Amygdala (tissue), 56 donors: ENCODE measurements at places on chromosomes 3 and 15.

DNA sequence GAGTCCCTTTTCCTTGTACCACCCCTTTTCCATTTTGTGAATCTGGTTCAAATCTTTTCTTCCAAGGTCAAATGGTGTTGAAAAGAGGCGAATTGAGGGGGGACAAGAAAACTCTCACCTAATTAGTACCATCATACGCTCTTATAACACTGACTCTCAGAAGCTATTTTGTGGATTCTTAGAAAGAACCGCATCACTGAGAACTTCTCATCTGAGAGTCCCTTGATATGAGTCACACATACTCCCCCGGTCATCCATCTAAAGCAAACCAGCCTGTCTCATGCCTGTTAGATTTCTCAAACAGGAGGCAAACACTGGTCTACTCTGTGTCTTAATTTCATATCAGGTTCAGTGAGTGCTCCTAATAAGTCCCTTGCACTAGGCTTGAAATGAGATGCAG, 76.5 kb upstream of the SPRED1 start:
- no peak for DNase-seq

- DNase-seq: peak; percentile 71
These were observed 16.5 kb downstream of the PLXNA1 start for GRCh38 chr3:126999383-126999782.

DNA sequence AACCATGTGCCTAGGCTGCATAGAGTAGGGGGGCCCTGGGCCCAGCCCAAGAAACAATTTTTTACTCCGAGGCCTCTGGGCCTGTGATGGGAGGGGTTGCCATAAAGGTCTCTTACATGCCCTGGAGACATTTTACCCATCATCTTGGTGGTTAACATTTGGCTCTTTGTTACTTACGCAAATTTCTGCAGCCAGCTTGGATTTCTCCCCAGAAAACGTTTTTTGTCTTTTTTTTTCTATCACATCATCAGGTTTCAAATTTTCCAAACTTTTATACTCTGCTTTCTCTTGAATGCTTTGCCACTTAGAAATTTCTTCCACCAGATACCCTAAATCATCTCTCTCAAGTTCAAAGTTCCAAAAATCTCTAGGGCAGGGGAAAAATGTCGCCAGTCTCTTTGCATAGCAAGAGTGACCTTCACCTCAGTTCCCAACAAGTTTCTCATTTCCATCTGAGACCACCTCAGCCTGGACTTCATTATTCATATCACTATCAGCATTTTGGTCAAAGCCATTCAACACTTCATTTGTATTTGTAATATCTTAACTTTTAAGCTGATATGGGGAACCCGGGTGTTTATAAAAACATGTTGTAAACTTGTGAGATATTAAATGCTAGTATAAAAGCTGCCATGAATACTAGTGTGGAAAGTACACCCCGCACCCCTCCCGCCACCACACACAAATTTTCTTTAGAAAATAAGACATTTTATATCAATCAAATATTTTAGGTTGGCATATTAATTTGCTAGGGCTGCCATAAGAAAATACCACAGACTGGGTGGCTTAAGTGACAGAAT, 56.0 kb upstream of the PLSCR4 start:
- DNase-seq: no peak

DNA sequence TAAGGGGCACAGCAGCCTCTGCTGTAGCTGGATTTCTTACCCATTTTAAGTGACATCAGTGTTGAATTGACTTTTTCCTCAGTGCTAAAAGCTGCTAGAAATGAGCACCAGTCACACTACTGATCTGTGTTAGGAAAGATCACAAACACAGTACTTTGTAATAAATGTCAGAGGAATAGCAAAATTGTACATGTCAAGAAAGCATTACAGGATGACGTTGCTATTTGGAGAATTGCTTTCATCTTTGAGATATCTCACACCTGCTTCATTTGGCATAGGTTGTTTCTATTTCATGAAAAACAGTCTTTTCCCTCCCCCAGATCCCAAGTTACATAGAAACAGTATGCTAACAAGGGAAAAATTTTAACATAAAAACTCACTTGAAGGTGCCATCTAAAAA, 77.8 kb downstream of the SLC25A26 start:
- no peak for DNase-seq

GRCh38 chr3:14718539-14718938, 43.6 kb downstream of the C3orf20 start:
- no peak for DNase-seq

- DNase-seq: peak; percentile 28
These were observed 171.9 kb downstream of the FMN1 start for GRCh38 chr15:33022629-33023028.

DNA sequence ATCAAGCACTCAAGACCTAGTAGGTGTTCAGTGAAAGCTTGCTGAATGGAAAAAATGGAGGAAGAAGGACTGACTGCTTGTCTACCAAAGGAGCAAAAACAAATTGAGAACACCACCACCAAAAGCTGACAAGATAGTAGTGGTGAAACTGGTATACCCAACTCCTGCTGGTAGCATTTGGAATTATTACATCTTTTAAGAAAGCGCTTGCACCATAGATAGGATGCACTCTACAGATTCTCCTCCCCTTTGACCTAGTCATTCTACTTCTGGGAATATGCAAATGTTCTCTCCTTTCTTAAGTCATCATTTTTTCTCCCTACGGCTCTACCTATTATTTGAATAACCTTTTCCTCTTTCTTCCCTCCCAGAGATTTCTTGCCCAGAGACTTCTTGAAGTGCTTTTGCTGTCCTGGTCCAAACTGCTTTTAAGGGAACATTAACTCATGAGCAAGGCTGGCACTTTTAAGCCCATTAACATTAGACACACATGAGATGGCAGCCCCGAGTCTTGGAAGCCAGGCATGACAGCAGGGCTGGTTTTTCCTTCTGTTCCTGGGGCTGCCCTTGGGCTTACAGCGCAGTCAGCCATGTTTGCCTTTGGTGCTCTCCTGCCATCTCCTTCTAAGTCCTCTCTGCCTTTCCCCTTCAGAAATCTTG, 75.0 kb upstream of the TLE3 start:
- no peak for DNase-seq

GRCh38 chr3:169133178-169134161, 530.0 kb downstream of the MECOM start:
- no peak for DNase-seq

DNA sequence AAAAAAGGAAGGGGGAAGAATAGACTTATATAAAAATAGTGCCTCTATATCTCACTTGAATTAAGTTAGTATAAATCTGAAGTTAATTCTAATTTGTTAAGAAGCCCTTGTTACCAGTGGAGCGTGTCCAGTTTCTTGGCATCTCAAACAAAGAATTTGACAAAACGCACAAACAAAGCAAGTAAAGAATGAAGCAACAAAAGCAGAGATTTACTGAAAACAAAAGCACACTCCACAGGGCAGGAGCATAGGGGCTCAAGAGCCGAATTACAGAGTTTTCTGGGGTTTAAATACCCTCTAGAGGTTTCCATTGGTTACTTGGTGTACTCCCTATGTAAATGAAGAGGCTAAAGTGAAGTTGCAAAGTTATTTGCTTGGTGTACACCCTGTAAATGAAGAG, 34.0 kb upstream of the GK5 start:
- DNase-seq: no peak

GRCh38 chr3:61631108-61631769, 69.9 kb downstream of the PTPRG start:
- DNase-seq: no peak

DNA sequence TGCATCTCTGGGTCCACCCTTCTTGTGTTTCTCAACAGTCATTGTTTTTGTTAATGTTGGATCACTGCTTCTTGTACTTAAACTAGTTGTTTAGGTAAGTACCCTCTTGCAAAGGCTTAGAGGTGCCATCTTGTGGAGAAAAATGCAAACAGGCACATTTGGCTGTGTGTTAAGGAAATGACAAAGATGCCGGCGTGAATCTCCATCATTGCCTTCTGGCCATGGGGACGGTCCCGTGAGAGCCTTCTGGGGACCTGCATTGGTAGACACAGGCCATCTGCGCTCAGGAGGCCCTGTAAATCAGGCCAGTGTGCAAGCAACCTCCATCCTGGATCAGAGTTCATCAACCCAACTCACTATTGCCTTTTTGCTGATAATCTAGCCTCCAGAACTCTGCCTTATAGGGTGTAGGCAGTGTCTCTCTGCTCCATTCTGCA, 158.6 kb upstream of the NR2E3 start:
- no peak for DNase-seq

DNA sequence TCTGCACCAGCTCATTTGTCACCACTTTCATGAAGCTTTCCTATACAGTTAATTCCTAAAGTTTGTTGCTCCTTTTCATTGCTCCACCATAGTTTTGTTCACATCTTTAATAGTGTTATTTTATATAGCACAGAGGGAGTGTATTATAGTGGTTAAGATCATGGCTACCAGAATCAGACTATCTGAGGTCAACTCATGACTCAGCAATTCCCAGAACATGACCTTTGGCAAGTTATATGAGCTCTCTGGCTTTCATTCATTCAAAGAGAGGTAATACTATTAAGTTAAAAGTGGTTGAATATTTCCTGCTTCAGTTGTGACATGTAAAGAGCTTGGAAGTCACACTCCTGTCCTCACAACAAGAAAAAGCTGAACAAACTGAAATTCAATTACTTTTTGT, 1073.5 kb downstream of the NAALADL2 start:
- no peak for DNase-seq
